ENCODE measurements at places on chromosomes 7 and 10. TPM values are rescaled to one million over a fixed set of nuclear protein-coding genes. Genes with fewer than 3 reads are reported as not detected.

GRCh38 chr7:117962366-117962994 is 89.2 kb upstream of the CTTNBP2 start:
- H3K27me3 ChIP-seq: no peaks in the 10 kb centered on the region
- H3K36me3 ChIP-seq: no peaks in the 10 kb centered on the region
- DNase-seq: no peak

- peaks cover 5% of the 10 kb centered on the region for H3K4me1 ChIP-seq
- no peak overlapping the region for H3K27ac ChIP-seq
- peaks cover 1% of the 10 kb centered on the region for H3K36me3 ChIP-seq
- H3K4me3 ChIP-seq: no peak overlapping the region
- DNase-seq: no peak
- H3K27me3 ChIP-seq: peaks cover 62% of the 10 kb centered on the region
Measured at GRCh38 chr7:27177795-27178320, 3.7 kb upstream of the HOXA10 start.

DNA sequence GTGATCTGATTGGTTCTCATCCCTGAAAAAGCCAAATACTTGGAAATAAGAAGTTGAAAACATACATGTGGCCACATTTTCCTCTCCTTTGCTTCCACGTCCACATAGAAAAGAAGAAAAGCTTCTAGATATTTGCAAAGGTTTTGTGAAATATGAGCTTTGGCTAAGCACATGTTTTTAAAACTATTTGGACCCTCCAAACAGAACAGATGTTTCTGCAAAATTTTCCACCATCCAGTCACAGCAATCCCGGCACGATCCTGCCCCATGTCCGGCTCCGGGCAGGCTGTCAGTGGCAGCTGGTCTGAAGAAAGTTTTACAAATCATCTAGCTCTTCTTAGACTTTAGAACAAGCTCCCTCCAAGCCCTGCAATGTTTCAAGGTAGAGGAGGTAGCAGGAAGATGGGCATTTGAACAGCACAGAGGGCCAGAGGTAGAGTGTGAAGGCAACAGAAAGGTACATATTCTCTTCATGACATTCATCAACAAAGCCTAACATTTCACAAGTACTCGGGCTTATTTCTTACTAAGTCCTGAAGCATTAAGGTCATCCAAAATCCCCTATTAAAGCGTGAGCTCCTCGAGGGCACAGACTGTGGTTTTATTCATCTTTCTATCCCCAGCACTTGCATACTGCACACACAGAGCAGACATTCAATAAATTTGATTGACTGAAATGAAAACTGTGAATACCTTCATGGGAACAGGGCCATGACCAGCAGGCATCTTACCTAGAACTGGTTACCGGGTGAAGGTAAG is 110.1 kb downstream of the JAZF1 start:
- H3K4me3 ChIP-seq: no peak overlapping the region
- no peaks in the 10 kb centered on the region for H3K4me1 ChIP-seq
- no peaks in the 10 kb centered on the region for H3K36me3 ChIP-seq

DNA sequence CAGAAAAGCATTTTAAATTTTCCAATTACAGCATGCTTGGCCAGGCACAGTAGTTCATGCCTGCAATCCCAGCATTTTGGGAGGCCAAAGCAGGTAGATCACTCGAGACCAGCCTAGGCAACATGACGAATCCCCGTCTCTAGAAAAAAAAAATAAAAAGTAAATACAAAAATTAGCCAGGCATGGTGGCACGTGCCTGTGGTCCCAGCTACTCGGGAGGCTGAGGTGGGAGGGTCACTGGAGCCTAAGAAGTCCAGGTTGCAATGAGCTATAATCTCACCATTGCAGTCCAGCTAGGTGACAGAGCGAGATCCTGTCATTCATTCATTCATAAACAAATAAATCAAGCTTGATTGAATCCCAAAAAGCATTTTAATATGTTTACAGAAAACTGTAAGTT is 234.9 kb downstream of the PARD3 start:
- peaks cover 5% of the 10 kb centered on the region for H3K27me3 ChIP-seq
- DNase-seq: no peak
- H3K4me1 ChIP-seq: no peaks in the 10 kb centered on the region
- no peaks in the 10 kb centered on the region for H3K36me3 ChIP-seq

DNA sequence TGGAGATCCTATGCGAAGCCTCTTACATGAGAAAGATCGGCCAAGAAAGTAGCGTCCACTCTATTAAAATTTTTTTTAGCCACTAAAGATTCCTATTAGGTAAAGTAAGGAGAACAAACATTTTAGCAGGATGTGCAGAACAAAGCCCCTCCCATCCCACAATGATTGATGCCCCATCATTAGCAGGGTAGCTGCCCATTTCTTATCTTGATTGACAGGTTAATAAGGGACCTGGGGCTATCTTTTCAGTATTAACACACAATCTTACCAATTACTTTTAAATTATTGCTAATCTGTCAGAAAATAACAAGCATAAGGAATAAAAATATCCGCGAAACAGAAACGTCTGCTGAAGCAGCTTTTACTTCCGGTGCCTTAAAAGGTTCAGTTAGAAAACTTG is 5.1 kb downstream of the FZD8 start:
- H3K27me3 ChIP-seq: peaks cover 42% of the 10 kb centered on the region
- no peak overlapping the region for H3K27ac ChIP-seq
- DNase-seq: no peak
- no peaks in the 10 kb centered on the region for H3K36me3 ChIP-seq
- no peak overlapping the region for H3K4me3 ChIP-seq

DNA sequence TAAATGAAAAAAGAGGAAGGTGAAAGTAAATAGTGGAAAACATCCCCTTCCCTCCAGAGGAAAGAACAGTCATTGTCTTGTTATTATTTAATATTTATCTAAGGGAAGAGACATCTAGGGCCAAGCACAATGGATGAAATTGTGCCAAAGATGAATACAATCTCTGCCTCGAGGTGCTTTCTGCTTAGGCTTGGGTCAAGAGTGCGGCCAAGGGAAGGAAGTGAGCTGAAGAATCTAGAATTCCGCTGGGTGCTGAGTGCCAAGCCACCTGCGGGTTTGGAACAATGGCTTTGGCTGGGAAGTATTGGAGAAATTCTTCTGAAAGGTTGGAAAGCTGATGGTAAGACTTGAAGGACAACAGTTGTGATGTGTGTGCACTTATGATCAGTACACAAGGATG is 531.3 kb upstream of the FZD8 start:
- H3K27me3 ChIP-seq: no peaks in the 10 kb centered on the region
- no peaks in the 10 kb centered on the region for H3K4me1 ChIP-seq
- H3K4me3 ChIP-seq: no peak overlapping the region
- H3K36me3 ChIP-seq: no peaks in the 10 kb centered on the region
- no peak for DNase-seq

DNA sequence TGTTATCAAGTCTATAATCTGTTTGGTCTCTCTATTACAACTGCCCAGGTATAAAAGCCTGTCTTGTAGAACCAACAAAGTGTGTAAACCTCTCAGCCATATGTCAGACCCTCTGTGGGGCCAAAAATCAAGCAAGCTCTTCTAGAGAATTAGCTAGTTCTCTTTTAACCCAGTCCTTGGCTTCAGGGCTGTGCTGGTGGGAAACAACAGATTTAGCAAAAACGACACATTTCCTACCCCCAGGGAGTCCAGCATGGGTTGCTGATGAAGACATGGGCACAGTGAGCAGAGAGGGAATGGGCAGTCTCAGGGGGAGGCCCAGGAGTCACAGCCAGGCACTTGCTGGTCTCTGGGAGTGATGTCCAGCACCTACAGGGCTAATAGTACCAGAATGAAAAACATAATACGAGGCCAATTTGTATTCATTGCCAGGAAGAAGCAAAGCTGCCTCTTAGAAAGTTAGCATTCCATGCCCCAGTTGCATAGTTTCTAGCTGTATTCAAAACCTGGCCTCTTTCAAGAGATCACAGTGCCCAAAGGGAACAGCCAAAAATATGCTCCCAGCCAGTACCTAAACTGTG is 80.1 kb downstream of the FRMD4A start:
- DNase-seq: no peak
- H3K36me3 ChIP-seq: no peaks in the 10 kb centered on the region
- no peaks in the 10 kb centered on the region for H3K4me1 ChIP-seq

- H3K4me1 ChIP-seq: no peaks in the 10 kb centered on the region
- no peaks in the 10 kb centered on the region for H3K36me3 ChIP-seq
- no peak for DNase-seq
- peaks cover 14% of the 10 kb centered on the region for H3K27me3 ChIP-seq
- H3K4me3 ChIP-seq: no peak overlapping the region
Measured at GRCh38 chr7:12434012-12434642, 30.5 kb upstream of the VWDE start.

GRCh38 chr10:78148216-78148960 is 114.7 kb downstream of the RPS24 start:
- peaks cover 14% of the 10 kb centered on the region for H3K27me3 ChIP-seq
- no peak for DNase-seq
- no peak overlapping the region for H3K4me3 ChIP-seq
- no peaks in the 10 kb centered on the region for H3K36me3 ChIP-seq
- no peaks in the 10 kb centered on the region for H3K4me1 ChIP-seq

The PGAM2 gene
- total RNA-seq: 0.74 TPM

The CALHM2 gene
- 124 TPM for total RNA-seq
